ENCODE measurements at places on chromosomes 5 and 9.
A peak's percentile ranks its signal among the peaks of the same experiment; 100 is the strongest.

- no peak for DNase-seq
Observed at GRCh38 chr9:3237121-3237520, 288.7 kb downstream of the RFX3 start.

DNA sequence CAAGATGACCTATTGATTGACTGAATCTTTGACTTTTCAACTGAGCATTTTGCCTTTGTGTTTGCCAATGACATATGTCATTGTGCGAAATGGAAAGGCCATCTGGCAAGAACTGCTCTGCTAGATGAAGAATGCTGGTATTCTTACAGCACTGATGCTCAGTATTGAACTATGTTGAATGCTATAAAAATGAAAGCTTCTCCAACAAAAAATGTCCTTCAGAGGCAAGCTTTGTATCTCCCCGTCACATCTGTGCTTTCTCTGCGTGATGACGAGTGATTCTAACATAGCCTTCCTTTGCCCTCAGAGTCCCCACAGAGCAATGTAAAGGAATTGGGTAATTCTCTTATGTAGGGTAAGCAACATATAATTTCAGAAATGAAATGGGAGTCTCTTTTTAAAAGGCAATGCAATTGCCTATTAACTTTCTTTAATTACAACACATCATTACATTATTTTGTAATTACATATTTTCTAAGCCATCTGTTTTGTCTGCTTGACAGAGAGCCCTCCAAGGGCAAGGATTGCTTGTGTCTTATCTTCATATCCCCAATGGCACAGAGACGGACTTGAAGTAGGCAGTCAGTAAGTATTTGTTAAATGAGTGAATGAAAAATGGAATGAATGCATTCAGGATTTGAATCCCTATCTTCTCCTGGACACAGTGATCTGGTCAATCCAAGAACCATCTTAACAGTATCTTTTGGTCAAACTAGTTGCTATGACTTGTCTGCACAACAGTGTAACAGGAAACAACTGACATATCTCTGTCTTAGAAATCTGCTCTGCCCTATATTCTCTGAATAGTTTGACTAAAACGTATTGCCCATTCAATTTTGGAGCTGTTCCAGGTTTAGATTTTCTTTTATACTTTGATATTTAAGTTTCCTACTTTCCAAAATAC is 46.1 kb downstream of the ENC1 start:
- DNase-seq, result peak; percentile 22

- DNase-seq, result no peak
Observed at GRCh38 chr5:172403189-172403796, 51.0 kb downstream of the SH3PXD2B start.

DNA sequence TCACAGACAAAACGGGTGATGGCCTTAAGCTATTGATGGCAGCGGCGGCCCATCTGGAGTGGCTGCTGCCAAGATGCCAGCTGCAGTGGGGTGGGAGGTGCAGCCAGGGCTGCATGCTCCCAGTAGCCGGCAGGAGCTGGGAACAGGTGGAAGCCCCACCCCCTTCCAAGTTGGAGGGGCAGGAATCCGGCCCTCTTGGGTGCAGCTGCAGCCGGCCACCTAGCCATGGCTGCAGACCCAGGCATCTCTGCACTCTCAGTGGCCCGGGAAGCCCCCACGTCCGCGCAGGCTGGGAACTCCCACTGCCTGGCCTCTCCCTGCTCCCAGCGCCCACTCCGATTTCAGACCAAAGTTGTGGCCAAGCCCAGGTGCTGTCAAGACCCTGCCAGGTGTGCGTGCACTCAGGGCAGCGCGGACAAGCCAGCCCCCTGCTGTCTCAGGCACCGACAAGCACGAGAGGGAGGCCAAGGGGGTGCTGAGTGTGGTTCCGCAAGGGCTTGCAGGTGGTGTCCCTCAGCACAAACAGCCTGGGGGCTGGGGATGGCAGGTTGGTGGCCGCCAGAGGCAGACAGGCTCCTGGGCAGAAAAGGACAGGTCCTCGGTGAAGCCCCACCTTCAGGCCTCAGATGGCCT is 115.1 kb upstream of the TSLP start:
- DNase-seq, result no peak

DNA sequence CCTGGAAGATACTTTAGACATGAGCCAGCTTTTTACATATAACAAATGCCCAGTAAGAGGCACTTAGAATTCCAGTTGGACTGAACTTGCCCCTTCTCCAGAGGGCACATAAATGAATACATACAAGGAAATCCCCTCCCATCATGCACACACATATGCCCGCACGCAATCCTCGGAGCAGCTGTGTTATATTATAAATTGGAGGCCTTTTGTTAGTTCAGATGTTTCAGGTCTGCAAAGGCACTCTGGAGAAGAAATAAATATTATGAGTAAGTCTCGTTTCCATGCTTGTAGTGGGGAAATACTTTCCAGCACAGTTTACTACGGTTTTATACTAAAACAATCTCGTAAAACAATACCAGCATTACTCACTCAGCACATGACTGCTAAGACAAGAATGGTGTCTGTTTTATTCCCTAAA is 17.6 kb upstream of the MUSK start:
- DNase-seq, result no peak

DNA sequence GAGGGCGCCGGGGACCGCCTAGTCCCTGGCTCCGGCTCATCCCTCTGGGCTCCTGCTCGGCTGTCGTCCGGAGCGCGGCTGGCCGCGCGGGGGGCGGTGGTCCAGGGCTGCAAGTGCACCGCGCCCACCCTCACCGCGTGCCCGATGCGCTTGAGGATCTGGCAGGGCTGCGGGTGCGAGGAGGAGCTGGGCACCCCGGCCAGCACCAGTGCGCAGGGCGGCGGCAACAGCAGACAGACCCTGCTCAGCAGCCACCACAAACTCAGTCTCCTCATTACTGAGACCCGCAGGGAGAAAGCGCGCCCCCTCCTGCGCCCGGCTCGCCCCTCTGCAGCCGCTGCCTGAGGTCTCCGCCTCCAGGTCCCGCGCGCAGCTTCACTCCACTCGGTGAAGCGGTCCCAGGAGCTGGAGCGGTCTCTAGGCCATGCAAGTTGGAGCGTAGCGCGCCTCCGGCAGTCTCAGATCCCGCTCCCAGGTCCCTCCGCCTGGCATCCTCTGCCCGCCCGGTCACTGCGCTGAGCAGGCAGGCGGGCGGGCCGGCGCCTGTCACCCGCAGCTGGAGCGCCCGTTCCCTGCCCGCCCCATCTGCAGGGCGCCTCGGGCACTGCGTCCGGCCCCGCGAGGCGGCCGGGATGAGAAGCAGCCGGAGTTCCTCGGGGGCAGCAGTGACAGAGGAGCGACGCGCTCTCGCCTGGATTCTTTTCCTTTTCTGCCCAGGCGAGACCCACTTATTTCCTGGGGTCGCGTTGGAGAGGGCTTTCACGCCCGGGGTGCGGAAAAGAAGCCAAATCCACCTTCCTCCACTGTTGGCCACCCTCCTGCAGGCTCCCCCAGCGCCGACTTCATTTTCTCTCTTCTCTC is 512 bp downstream of the GRIN3A start:
- DNase-seq, result no peak

DNA sequence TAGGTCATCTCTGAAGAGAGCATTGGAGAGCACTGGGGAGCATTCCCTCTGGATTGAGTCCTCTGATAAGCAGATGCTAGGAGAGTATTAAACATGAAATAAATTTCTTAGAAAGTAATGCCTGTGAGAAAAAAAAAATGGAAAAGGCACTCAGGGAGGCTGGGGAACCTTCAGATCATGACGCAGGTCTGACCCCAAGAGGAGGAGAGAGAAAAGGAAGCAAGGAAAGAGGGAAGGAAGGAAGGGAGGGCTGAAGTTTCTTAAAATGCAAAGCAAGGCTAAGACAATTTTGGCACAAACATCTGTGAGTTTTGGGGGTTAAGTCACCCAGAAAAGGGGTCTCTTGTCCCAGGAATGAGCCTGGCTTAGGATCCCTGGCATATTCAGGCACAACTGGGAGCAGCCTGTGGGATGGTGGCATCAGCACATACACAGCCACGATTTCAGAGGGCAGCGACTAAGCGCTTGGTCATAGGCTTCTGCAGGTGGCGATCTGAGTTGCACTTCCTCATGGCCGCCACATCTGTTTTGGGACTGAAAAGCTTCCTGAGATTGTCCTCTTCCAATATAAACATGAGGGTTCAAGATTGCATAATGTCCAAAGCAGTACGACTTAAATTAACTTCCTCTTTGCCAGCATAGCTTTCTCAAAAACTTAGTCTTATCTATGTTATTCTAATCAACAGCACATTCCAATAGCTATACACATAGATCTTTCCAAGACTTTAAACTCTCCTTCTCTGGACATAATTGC is 692.7 kb downstream of the DNAH5 start:
- no peak for DNase-seq

GRCh38 chr5:127085371-127085770 is 12.1 kb upstream of the C5orf63 start:
- DNase-seq, result no peak

GRCh38 chr5:135115591-135115990 is 81.6 kb upstream of the PITX1 start:
- no peak for DNase-seq

- no peak for DNase-seq
Observed at GRCh38 chr5:180499684-180500083, 5.5 kb downstream of the CNOT6 start.

DNA sequence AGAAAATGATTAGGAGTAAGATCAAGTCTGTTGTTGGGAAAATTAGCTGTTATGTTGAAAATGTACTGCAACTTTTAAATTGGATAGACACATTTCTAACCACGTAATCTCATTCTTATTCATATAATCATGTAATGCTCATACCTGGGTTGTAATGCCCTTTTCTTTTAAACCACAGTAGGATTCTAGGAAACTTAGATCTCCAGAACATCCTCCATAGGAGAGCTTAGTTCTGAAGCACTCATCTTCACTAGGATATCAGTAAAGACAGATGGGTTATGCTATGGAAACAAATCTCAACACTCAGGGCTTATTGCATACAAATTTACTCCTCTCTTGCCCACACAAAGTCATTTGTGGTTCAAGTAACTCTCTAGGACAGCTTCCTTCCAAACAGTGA is 34.8 kb upstream of the ANXA1 start:
- DNase-seq, result no peak

DNA sequence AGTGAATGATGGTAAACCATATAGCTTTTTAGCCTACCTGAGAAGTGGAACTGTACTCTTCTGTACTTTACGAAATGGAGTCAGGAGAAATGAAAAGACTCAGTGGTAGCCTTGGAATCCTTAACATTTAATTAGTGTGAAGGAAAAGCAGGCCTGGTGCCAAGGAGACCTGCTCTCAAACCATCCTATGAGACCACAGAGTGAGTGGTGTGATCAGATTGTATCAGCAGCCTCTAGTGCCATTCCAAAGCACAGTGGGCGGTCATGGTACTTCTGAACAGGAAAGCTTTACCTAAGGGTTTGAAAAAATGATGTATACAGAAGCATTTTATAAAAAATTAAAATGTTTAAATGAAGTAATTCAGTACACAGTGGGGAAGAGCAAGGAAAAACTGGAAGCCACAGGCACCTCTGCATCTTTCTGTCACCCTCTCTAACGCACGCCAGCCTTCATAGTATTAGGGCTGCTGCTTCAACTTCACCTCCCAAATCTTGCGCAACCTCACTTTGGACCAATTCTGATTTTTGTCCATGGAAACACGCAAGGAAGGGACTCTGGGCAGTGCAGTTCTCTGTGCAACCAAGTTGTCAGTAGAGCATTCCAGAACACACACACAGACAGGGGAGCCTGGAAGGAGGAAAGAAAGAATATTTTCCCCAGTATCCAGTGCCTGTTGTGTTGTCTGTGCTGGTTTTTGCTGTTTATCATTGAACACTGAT is 203.7 kb downstream of the SH3GL2 start:
- no peak for DNase-seq

DNA sequence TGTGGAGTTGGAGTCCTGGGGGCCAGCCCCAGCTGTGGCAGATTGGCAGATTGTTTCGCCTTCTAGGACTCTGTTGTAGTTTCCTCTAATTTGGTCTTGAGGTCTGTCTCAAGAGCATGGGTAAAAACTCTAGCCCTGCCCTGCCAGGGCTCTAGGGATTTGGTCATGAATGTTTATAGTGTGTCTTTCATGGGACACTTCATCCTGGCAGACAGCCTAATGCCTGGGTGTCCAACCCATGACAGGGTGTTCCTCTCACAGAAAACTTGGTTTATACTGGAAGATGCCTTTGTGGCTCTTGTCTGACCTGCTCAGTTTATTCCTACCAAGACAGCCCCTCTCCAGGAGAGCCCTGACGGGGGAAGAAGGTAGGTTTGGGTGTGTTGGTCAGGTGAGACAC is 45.5 kb downstream of the GALNT12 start:
- no peak for DNase-seq

DNA sequence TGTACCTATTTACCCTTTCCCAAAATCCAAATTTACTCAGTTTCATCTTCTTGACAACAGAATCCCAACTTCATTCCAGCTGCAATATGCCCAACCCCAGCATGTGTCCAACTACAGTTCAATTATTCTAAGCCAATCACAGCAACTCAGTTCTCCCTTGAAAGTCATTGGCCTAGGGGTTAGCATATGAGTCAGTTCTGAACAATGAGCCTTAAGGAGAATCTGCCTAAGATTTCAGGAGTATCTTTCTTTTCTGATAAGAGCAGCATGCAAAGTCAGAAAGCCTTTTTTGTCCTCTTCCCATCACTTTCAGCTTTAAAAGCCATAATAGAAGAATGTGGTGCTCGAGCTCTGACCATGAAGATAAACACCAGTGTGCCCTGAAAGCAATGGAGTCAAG is 44.4 kb upstream of the RASGRF2 start:
- no peak for DNase-seq

Measured in RCC 7860 (cell line).